ENCODE measurements at places on chromosomes 13 and 19.

GRCh38 chr19:11737964-11738745 lies 591 bp downstream of the ZNF823 start:
- DNase-seq: peak; percentile 40

- DNase-seq: no peak
Observed at GRCh38 chr19:30092721-30093569, 150.9 kb downstream of the URI1 start.

- DNase-seq: no peak
Observed at GRCh38 chr19:30444253-30444671, 72.1 kb downstream of the ZNF536 start.

DNA sequence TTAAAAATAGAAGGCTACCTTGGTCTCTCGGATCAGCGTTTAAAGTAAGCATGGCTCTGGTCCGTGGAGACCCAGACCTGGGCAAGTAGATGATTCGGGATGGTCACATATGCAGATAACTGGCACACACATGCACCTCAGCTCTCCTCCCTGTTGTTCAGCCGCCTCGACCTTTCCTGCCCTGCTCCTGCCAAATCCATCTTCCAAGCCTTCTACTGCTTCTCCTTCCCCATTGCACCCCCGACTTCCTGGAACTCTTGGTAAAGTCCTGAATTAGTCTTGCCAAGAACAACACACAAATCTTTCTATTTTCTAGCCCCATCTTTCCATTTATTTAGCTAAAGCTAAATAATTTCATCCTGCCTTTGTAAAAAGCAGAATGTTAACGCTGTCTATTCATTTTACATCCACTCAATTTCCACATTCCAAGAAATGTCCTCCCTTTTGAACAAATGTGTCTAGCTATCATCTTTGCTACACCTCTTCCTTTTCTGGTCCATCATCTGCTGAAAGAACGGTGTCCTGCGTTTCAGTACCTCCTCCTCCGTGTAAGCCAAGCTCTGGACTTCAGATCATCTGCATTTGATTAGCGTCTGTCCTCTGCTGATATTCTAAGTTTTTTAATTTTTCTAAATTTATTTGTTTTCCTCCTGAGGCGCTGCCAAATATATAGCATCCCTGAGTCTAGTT lies 92.5 kb downstream of the ZIC5 start:
- DNase-seq: no peak

DNA sequence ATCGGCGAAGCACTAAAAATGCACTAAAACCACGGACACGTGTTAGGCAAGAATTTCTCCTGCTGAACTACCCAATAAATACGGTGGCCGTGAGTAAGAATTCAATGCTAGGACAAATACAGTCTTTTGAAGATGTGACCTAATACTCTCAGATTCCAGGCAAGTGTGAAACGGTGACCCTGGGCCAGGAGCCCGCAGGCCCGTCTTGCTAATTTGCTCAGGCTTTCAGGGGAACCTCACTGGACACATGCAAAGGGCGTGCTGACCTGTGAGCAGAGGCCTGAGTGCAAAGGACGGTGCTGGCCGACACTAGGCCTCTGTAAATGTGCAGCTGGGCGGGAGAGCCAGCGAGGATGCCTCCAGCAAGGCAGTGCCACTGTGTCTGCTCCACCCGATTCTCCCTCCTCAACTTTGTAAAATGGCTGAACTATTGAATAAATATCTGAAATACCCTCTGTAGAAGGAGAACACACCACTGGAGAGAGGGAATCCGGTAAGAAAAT lies 70.1 kb downstream of the STK24 start:
- no peak for DNase-seq

DNA sequence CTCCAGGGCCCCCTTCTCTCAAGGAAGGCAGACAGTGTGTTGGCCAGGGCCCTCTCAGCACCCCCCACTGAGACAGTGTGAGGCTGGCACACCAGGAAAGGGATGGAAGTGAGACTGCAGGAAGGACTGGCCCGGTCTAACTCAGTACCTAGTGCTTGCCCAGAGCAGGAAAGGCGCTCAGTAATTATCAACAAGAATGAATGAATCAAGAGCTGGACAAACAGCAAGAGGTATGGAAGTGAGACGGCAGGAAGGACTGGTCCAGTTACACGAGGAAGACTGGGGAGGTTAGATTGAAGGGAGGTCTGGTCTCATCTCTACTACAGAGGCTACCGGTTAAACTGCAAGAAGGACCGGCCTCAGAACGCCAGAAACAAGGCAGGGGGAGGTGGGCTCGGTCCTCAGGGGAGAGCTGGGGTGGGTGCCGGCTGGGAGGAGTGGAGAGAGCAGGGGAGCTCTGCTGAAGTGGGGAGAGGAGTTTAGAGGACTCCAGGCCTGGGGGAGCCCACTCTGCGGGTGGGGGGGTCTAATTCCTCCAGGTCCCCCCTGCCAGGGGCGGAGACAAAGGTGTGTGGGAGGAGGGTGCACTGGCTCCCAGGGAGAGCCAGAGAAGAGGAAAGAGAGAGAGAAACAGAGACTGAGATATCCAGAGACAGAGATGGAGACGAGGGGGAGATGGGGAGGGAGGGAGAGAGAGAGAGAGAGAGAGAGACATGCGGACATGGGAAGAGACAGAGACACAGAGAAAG lies 1.1 kb downstream of the SLC8A2 start:
- no peak for DNase-seq

DNA sequence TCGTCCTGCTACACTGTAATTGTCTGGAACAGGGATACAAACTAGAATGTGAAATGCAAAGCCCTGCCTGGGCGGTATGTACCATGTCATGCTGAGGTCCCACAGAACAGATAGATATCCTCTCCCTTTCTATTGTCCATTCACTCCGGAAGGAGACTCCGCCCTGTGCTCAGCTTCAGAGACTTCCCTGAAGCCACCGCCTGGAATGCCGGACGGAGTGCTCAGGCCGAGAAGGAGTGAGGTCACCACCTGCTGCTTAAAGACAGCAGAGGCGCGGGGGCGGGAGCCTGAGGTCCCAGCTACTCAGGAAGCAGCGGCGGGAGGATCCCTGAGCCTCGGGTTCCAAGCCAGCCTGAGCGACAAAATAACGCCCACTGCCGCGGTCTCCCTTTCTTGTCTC lies 890 bp upstream of the ZNF611 start:
- DNase-seq: no peak

DNA sequence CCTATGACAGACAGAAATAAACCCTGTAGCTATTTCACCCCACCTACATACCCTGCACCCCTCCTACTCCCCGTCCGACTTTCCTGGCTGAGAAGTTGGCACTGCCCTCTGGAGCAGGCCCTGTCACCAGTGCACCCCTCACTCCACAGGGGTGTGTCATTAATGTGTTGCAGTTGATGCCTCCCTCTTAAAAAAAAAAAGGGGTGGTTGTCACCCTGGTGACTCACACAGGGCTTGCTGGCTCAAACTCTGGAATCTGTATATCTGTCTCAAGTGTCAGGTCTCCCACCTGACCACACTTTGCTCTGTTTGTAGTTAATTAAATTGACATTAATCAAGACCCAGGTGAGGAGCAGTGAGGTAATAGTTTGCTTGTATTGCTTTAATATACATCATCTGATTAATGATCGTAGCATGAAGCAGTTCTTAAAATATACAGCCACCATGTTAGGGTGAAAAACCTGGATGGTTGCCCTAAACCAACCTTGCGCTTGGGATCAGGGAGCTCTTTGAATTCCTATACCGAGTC lies 2.0 kb upstream of the GATAD2A start:
- no peak for DNase-seq

DNA sequence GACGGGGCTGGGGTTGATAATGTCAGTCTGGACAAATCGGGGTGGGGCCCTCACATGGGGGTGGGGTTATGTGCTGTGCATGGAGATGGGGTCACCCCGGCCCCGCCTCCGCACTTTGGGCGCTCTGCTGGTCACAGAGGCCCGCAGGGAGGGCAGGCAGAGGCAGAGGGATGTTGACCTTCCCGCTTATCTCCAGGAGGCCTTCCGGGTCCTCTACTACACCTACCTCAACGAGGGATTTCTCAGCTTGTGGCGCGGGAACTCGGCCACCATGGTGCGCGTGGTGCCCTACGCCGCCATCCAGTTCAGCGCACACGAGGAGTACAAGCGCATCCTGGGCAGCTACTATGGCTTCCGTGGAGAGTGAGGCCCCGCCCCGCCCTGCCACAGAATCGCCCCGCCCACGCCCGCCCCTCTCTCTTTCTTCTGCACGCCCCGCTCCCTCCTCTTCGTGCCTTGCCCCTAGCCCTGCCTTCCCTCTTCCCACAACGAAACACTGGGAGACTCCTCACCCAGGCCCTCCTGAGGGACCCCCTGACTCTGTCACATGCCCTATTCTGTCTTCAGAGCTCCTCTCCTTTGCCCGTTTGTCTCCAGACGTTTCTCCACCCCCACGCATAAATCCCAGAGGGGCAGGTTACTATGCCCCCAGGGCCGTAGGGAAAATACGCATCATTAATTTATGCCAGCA lies 32.8 kb downstream of the TMEM161A start:
- no peak for DNase-seq

GRCh38 chr19:50893047-50893736 lies 18.0 kb downstream of the KLK4 start:
- no peak for DNase-seq

- DNase-seq: no peak
Observed at GRCh38 chr13:46173656-46174055, 8.3 kb downstream of the LCP1 start.

GRCh38 chr13:108860418-108860817 lies 231.0 kb downstream of the MYO16 start:
- no peak for DNase-seq

- DNase-seq: no peak
Observed at GRCh38 chr13:27421101-27421871, 3.1 kb upstream of the GTF3A start.

DNA sequence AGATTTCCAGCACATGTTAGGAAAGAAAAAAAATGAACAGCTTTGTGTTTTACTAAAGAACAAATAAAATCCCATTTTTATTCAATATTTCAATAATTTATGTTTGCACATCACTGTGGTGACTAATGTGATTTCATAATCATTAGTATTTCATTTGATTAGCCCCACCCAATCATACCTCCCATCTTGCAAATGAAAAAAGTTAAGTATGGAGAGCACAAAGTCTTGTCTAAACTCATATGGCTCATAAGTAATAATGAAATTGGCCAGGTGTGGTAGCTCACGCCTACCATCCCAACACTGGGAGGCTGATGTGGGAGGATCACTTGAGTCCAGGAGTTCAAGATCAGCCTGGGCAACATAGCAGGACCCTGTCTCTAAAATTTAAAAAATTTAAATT lies 3.8 kb downstream of the ZNF490 start:
- DNase-seq: no peak

GRCh38 chr13:25978961-25979360 lies 72.9 kb downstream of the SHISA2 start:
- no peak for DNase-seq

DNA sequence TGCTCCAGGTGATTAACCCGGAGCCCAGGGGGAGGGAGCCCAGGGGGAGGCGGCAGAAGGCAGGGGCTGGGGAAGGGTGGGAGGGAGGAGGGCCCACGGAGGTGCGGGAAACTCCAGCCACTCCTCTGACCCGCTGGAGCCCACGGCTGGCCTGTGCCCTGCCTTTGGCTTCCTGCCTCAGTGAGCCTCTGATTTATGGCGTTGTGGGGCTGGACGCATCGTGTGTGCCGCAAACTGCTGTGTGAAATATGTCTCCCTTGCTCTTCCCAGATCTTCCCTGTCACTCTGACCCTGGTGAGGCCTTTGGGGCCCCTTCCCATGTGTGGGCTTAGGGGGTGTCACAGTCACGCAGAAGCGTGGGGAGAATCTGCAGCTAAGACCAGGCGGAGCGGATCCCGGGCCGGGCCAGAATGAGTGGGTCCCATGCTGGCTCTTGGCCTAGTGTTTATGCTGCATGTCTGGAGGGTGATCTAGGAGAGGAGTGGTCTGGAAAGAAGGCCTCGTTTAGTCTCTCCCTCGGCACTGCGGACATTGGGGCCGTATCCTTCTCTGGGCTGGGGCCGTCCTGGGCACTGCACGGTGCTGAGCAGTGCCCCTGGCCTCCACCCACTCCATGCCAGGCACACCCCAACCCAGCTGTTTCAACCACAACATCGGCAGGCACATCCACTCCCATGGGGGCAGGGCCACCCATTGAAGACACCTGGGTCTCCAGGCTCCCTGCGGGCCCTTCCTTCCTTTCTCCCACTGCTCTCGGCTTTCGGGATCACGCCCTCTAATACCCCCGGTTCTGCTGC lies 123.0 kb downstream of the KDM4B start:
- no peak for DNase-seq

- DNase-seq: peak; percentile 77
Observed at GRCh38 chr19:18280247-18281081, 958 bp downstream of the JUND start.

DNA sequence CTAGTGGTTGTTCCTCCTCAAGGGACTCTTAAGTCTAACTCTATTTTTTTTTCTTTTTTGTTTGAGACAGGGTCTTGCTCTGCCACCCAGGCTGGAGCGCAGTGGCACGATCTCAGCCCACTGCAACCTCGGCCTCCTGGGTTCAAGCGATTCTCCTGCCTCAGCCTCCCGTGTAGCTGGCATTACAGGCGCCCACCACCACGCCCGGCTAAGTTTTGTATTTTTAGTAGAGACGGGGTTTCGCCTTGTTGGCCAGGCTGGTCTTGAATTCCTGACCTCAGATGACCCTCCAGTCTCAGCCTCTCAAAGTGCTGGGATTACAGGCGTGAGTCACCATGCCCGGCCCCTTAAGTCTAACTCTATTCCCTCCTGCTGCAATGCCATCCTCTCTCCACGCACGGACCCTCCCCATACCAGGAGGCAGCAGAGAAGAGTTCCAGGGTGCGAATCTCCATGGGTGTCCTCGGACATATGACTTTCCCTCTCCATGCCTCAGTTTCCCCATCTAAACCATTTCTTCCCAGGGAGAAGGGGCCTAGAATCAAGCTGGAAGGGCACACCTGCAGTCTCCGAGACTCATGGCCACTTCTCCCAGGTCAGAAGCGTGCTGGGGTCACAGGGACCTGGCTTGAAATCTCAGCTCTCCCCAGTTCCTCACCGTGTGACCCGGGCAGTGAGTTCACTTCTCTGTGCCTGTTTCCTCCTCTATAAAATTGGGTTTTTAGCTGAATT lies 6.0 kb upstream of the BCL3 start:
- no peak for DNase-seq
